ENCODE measurements at places on chromosomes 13 and 19.

GRCh38 chr13:45328661-45329111 is 12.3 kb downstream of the TPT1 start:
- no peak for DNase-seq

- no peak for DNase-seq
Measured at GRCh38 chr19:30541575-30541974, 169.4 kb downstream of the ZNF536 start.

DNA sequence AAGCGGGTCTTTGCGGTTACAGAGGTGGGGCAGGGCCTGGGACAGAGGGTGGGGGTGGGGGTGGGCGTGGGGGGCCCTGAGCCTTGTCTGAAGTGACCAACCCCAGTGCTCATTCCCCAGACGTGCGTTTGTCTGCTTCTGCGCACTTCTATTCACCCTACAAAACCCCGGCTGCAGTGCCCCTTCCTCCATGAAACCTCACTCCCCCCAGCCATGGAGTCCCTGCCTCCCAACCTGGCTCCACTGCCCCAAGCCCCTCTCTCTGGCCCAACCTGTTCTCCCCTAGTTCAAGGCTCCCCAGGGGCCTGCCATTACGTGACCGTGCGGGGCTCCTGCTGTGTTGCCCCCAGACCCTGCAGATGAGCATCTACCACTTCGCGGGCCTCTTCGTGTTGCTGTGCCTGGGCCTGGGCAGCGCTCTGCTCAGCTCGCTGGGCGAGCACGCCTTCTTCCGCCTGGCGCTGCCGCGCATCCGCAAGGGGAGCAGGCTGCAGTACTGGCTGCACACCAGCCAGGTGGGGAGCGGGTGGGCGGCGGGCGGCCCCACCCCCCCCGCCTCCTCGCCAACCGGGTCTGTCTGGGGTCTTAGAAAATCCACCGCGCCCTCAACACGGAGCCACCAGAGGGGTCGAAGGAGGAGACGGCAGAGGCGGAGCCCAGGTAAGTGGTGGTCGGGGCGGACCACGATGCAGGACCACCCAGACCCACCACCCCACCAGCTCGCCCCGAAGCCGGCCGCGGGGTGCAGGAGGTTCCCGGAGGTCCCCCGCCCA is 8.2 kb downstream of the GRIN3B start:
- no peak for DNase-seq

DNA sequence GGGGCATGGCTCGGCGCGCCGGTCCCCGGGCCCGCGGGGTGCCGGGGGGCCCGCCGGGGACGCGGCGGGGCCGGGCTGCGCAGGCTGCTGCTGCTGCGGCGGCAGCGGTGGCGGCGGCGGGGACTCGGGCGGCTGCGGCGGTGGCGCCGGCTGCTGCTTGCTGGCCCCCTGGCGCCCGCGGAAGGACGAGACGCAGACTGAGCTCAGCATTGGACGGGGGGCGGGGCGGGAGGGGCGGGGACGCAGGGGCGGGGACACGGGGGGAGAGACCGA is 368 bp downstream of the KCNC3 start:
- DNase-seq = no peak

DNA sequence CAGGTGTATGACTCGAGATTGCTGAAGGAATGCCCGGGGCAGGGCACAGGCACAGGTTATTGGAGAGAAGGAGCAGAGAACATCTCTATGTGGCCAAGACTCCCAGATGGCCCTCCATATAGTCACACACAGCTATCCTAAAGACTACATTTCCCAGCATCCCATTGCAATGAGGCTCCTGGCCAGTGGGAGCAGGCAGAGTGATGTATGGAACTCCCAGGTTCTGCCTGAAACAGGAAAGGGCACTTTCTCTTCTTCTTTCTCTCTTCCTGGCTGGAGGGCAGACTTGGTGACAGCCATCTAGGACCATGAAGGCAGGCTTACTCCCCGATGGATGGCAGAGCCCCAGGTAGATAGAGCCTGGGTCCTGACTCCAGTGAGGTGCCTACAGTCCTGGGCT is 13.5 kb downstream of the PPP1R13L start:
- DNase-seq = no peak

DNA sequence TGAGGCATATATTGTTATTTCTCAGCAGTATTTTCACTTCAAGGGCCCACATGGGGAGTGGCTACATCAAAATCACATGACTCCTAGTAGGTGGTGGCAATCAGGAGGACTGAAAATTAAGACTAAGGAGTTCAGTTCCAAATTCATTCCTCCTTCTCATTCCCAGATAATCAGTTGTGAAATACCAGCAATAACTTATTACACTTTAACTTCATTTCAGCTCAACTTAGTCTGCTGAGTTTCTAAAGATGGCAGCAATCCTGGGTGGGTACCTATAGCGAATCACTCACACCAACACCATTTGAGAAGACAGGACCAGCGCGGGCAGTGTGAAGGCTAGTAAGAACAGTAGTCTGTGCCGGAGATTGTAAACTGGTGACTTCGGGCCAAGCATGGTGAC is 63.9 kb upstream of the SLC10A2 start:
- DNase-seq = no peak

GRCh38 chr13:47033216-47033615 is 136.4 kb upstream of the HTR2A start:
- no peak for DNase-seq

GRCh38 chr19:7191946-7192691 is 102.1 kb downstream of the INSR start:
- DNase-seq = no peak

GRCh38 chr19:46528601-46529590 is 33.2 kb upstream of the PNMA8B start:
- DNase-seq = no peak

GRCh38 chr19:39828015-39828653 is 5.8 kb downstream of the DYRK1B start:
- DNase-seq = no peak

- no peak for DNase-seq
Measured at GRCh38 chr13:43675577-43675976, 111.2 kb downstream of the ENOX1 start.
